WTC11 (cell line): ENCODE measurements at places on chromosomes 4 and X. TPM values are rescaled to one million over a fixed set of nuclear protein-coding genes. Genes with fewer than 3 reads are reported as not detected.

Gene HDX
- 5.4 to 6.3 TPM (median 5.5 TPM) in 3 replicates for total RNA-seq

Gene LDOC1
- 16.9 to 27.6 TPM (median 25.7 TPM) in 3 replicates for total RNA-seq

Gene CXCL8
- not detected in 3 replicates for total RNA-seq

Gene ZFP92
- 0.23 to 0.31 TPM (median 0.27 TPM) in 3 replicates for total RNA-seq

Gene UGT2B10
- total RNA-seq = 0.16 to 0.17 TPM (median 0.16 TPM) in 3 replicates

Gene NWD2
- 0.05 to 0.07 TPM in 2 of 3 replicates, not detected in the other for total RNA-seq

Gene GYPA
- 0.09 to 0.44 TPM in 2 of 3 replicates, not detected in the other for total RNA-seq

Gene TEX13D
- not detected in 3 replicates for total RNA-seq

Gene DUSP9
- 2.5 to 2.8 TPM (median 2.5 TPM) in 3 replicates for total RNA-seq

Gene SPANXN4
- not detected in 3 replicates for total RNA-seq

Gene CCSER1
- 0.71 to 1.1 TPM (median 0.87 TPM) in 3 replicates for total RNA-seq

Gene TMEM150C
- total RNA-seq = 2.3 to 2.7 TPM (median 2.6 TPM) in 3 replicates

Gene POU4F2
- total RNA-seq = not detected in 3 replicates

Gene NDST3
- 0.30 to 0.39 TPM (median 0.37 TPM) in 3 replicates for total RNA-seq

Gene CABS1
- total RNA-seq = not detected in 3 replicates

Gene SYP
- total RNA-seq = 4.8 to 7.0 TPM (median 5.3 TPM) in 3 replicates

Gene GAGE12J
- total RNA-seq = not detected in 3 replicates

Gene NSDHL
- total RNA-seq = 22.5 to 26.1 TPM (median 25.9 TPM) in 3 replicates

Gene MID1
- total RNA-seq = 40.1 to 52.2 TPM (median 45.4 TPM) in 3 replicates

Gene ARX
- 0.07 TPM in 1 of 3 replicates, not detected in the others for total RNA-seq

Gene PALLD
- total RNA-seq = 19.7 to 23.7 TPM (median 20.8 TPM) in 3 replicates

Gene SLC26A1
- total RNA-seq = 0.14 to 0.85 TPM (median 0.25 TPM) in 3 replicates

Gene TMLHE
- 10.8 to 13.8 TPM (median 11.2 TPM) in 3 replicates for total RNA-seq

Gene FAM184B
- 0.11 to 0.23 TPM (median 0.17 TPM) in 3 replicates for total RNA-seq

Gene HSPA4L
- 6.9 to 9.9 TPM (median 9.6 TPM) in 3 replicates for total RNA-seq

Gene CFAP47
- 0.07 TPM in 1 of 3 replicates, not detected in the others for total RNA-seq

Gene NEIL3
- total RNA-seq = 9.9 to 13.5 TPM (median 12.0 TPM) in 3 replicates

Gene PDE5A
- total RNA-seq = 25.6 to 26.4 TPM (median 26.4 TPM) in 3 replicates

Gene DAPP1
- 0.07 TPM in 1 of 3 replicates, not detected in the others for total RNA-seq

Gene ADH1A
- 0.11 TPM in 1 of 3 replicates, not detected in the others for total RNA-seq

Gene GAGE13
- total RNA-seq = 0.39 TPM in 1 of 3 replicates, not detected in the others

Gene TSPAN7
- total RNA-seq = 10.8 to 15.7 TPM (median 14.9 TPM) in 3 replicates

Gene NAT8L
- total RNA-seq = 19.7 to 20.2 TPM (median 20.0 TPM) in 3 replicates

Gene IL2RG
- 0.37 to 1.2 TPM (median 0.94 TPM) in 3 replicates for total RNA-seq

Gene SATL1
- 0.22 to 0.39 TPM (median 0.32 TPM) in 3 replicates for total RNA-seq

Gene GYPE
- total RNA-seq = not detected in 3 replicates

Gene RADX
- total RNA-seq = 3.0 to 5.0 TPM (median 4.4 TPM) in 3 replicates

Gene GLOD5
- 0.27 TPM in 1 of 3 replicates, not detected in the others for total RNA-seq

Gene HPSE
- 3.0 to 3.8 TPM (median 3.7 TPM) in 3 replicates for total RNA-seq

Gene SLC4A4
- total RNA-seq = 1.1 to 1.5 TPM (median 1.2 TPM) in 3 replicates

Gene GAGE12E
- total RNA-seq = not detected in 3 replicates

Gene PCSK1N
- total RNA-seq = 7.4 to 8.0 TPM (median 7.5 TPM) in 3 replicates

Gene TCEANC
- total RNA-seq = 2.0 to 3.1 TPM (median 2.6 TPM) in 3 replicates

Gene RHOH
- total RNA-seq = 3.9 to 8.7 TPM (median 7.4 TPM) in 3 replicates

Gene DGKK
- 1.9 to 3.2 TPM (median 2.9 TPM) in 3 replicates for total RNA-seq

Gene GPRASP1
- total RNA-seq = 2.0 to 2.6 TPM (median 2.2 TPM) in 3 replicates

Gene RHOXF2B
- 0.23 TPM in 1 of 3 replicates, not detected in the others for total RNA-seq

Gene SMIM10
- total RNA-seq = 1.3 to 1.8 TPM (median 1.5 TPM) in 3 replicates

Gene ARHGEF9
- 31.3 to 32.1 TPM (median 31.7 TPM) in 3 replicates for total RNA-seq
